ENCODE measurements at places on chromosomes 11 and 22. TPM values are rescaled to one million over a fixed set of nuclear protein-coding genes. Genes with fewer than 3 reads are reported as not detected.

GRCh38 chr11:72389116-72389515, 45.2 kb downstream of the CLPB start:
- no peak overlapping the region for H3K27ac ChIP-seq
- no peak for DNase-seq
- H3K36me3 ChIP-seq: peaks cover 11% of the 10 kb centered on the region
- H3K4me3 ChIP-seq: no peak overlapping the region
- peaks cover 7% of the 10 kb centered on the region for H3K4me1 ChIP-seq

DNA sequence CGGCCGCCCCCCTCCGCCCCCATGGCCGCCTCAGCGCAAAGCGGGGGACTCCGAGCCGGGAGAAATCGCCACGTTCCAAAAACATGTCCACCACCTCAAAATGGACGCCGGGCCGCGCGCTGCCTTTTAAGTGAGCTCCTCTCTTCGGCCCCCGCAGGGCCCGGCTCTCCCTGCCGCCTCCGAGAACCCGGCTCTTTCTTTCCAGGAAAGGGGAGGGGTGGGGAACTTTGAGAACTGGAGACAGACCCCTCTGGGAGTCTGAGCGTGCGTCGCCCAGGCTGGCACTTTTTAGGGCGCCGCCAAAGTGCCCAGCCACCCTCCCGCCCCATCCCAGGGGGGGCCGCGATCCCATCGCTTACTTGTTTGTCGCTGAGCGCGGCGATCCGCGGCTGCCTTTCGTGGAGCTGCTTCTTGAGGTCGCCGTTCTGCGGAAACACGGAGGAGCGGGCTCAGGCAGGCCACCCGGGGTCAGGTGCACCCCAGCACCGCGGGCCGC, 1.6 kb downstream of the PHF21B start:
- DNase-seq: peak; percentile 31
- peak overlapping the region; percentile 27 for H3K4me3 ChIP-seq
- H3K4me1 ChIP-seq: peaks cover 11% of the 10 kb centered on the region
- peaks cover 59% of the 10 kb centered on the region for H3K27me3 ChIP-seq
- H3K27ac ChIP-seq: no peak overlapping the region

DNA sequence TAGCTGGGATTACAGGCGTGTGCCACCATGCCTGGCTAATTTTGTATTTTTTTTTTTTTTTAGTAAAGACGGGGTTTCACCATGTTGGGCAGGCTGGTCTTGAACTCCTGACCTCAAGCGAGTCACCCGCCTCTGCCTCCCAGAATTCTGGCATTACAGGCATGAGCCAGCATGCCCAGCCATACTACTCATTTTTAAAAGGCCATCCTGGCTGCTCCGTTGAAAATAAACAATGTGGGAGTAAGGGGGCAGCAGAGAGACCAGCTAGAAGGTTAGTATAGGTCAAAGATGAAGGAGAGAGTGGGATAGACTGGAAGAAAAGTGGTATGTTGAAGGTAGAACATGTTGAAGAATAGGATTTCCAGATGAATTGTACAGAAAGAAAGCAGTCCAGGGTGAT, 17.6 kb upstream of the LIN7C start:
- no peak for DNase-seq
- H3K27me3 ChIP-seq: no peaks in the 10 kb centered on the region
- H3K4me3 ChIP-seq: no peak overlapping the region

Gene C11orf16
- total RNA-seq: not detected

Gene CTSC
- 70.0 TPM for total RNA-seq

- peaks cover 5% of the 10 kb centered on the region for H3K36me3 ChIP-seq
- H3K27me3 ChIP-seq: no peaks in the 10 kb centered on the region
- DNase-seq: peak; percentile 78
- H3K27ac ChIP-seq: no peak overlapping the region
- no peak overlapping the region for H3K4me3 ChIP-seq
Measured at GRCh38 chr11:95154514-95154913, 64.9 kb downstream of the ENDOD1 start.

DNA sequence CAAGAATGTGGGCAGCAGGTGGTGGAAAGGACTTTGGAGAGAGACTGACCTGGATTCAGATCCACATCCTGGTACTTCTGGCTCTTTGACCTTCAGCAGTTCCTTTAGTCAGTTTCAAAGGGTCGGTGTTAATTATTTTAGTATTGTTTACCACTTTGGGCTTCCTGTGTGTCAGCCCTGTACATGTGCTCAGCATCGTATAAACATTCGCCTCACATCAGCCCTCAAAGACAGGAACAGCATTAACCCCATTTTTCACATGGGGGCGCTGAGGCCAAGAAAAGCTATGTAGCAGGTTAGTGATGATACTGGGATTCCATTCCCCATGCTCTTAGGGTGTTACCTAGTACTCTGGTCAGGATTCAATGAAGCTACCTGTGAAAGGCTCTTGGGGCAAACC, 72.1 kb upstream of the YWHAH start:
- no peak overlapping the region for H3K4me3 ChIP-seq
- H3K27ac ChIP-seq: no peak overlapping the region
- peaks cover 21% of the 10 kb centered on the region for H3K36me3 ChIP-seq
- peaks cover 10% of the 10 kb centered on the region for H3K4me1 ChIP-seq

DNA sequence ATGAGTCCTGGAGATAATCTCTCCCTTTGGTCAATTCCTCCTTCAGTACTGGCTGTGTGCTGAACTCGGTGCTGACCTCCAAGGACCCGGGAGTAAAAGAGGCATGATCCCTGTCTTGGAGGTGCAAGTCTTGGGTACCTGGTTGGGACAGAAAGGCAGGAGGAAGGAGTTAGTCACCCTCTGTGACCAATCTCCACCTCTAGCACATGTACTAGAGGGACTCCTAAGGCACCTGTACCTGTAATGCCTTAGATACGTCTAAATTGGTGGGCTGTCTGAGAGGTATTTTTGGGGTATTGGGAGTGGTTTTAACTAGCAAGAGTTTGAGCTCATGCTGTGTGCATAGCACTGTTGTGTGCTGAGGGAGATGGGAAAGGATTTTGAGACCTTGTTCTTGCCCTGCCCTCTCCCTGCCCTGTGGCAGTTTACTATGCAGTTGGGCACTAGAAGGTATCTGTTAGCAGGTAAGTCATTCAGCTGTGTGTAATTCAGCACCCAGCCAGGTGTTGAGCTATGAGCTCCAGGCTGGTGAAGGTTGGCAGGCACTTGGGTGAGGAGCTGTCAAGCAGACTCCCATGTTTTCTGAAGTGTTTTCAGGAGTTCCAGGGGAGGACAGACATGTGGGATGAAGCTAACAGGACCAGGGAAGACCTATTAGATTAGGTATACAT, 2.5 kb downstream of the PANX1 start:
- no peak for DNase-seq
- no peaks in the 10 kb centered on the region for H3K27me3 ChIP-seq
- H3K36me3 ChIP-seq: peaks cover 6% of the 10 kb centered on the region
- no peak overlapping the region for H3K27ac ChIP-seq
- no peak overlapping the region for H3K4me3 ChIP-seq

DNA sequence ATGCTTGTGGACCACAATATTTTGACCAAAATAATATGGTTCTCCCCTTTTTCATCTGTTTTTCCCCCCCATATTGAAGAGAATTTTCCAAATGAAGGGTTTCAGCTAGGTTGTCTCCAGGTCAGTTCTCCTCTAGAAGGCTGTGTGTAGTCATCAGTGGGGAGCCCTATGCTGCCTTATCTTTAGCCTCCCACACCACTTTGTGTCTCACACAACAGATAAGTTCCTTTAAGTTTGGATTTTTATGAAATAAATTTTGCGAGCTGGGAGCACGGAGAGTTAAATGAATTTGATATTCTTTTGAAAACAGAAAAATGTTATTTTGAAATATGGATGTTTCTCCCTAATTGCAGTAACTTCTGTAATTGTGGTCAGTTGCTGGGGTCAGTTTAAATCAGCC, 28.9 kb downstream of the PAX6 start:
- H3K4me3 ChIP-seq: no peak overlapping the region
- H3K27me3 ChIP-seq: no peaks in the 10 kb centered on the region
- H3K4me1 ChIP-seq: no peaks in the 10 kb centered on the region
- no peaks in the 10 kb centered on the region for H3K36me3 ChIP-seq

GRCh38 chr22:17984114-17984513, 40.2 kb downstream of the MICAL3 start:
- no peaks in the 10 kb centered on the region for H3K36me3 ChIP-seq
- H3K27ac ChIP-seq: peak overlapping the region; percentile 43
- no peak for DNase-seq
- no peak overlapping the region for H3K4me3 ChIP-seq
- H3K4me1 ChIP-seq: peaks cover 30% of the 10 kb centered on the region

Gene DCUN1D5
- total RNA-seq: 90.6 TPM

Gene KCNC1
- total RNA-seq: not detected

Gene CFAP300
- total RNA-seq: not detected

DNA sequence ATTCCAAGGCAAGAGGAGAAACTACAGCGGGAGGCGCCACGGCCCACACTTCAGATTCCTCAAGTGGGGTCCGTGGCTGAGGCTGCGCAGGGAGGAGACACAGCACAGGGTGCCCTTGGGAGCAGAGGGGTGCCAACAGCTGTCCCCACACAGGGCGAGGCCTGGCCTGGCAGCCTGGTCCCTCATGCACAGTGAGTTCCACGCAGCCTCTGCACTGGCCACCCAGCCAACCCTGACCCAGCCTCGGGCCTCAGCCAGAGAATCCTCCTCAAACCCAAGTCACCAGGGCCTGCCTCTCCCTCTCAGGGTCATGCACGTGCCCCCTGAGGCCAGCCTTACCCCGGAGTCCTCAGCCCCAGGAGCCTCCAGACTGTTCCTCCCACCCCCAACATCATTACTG, 22.4 kb upstream of the MOB2 start:
- H3K27ac ChIP-seq: no peak overlapping the region
- H3K4me1 ChIP-seq: peaks cover 38% of the 10 kb centered on the region

DNA sequence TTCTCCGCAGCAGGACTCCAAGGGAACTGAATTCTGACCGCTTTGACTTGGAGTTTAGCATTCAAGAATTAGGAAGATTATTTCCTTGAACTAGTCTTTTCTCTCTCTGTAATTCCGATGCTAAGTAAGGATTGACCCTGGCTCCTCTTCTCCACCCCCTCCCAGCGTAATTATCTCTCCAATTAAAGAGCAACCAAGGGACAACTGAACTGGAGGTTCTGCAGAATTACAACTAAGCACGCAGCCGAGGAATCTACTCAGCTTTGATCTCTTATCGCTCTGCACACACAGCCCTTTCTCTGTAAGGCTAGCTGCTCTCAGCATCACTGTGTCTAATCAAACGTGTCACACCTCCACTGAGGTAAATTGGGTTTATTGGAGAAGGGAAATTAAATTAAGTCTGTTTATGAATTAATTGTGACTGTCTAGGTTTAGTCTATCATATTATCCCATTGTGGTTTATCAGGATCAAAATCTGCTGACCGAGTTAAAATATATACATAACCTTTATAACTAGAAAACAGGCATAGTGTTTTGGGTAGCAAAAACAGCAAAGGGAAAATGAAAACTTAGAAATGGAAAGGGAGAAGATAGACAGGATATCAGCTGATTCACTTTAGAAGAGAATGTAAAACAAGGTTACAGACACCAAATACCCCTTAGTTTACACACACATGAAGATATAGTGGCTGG, 241.3 kb upstream of the LARGE1 start:
- no peak overlapping the region for H3K27ac ChIP-seq
- no peaks in the 10 kb centered on the region for H3K36me3 ChIP-seq
- DNase-seq: no peak
- H3K27me3 ChIP-seq: peaks cover 2% of the 10 kb centered on the region
- H3K4me1 ChIP-seq: no peaks in the 10 kb centered on the region

Gene GUCY1A2
- not detected for total RNA-seq

DNA sequence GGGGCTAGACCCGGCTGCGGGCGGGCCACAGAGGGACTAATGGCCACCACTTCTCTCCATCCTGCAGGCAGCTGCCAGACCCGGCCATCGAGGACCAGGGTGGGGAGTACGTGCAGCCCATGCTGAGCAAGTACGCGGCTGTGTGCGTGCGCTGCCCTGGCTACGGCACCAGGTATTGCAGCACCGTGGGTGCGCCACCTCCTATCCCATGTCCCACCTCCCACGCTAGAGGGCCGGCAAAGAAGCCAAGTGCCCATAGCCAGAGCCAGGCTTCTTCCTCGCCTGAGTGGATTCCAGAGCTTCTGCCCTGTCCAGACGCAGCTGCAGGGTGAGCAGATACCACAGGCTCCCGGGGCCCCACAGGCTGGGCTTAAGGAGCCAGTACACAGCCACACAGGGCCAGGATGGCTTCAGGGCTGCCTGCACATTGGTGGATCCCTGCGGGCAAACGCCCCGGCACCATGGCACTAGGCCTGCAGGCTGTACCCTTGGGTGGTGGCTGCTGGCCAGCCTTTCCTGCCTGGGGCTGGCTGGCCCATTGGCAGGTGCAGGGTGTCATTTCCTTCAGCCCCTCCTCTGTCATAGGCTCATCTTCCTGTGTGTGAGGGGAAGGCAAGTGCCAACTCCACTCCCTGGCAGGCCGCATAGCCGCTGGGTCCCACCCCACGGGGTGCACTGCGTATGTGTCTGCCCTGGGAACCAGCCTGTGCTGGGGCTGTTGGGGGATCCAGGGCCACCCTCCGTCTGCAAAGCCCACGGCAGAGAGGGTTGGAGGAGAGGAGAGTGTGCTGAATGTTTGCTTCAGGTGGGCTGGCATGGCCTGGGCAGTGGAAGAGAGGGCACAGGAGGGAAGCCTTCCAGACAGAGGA, 16.5 kb upstream of the DGCR8 start:
- H3K27ac ChIP-seq: no peak overlapping the region
- H3K4me1 ChIP-seq: no peaks in the 10 kb centered on the region
- no peak for DNase-seq
- H3K4me3 ChIP-seq: no peak overlapping the region
- peaks cover 3% of the 10 kb centered on the region for H3K36me3 ChIP-seq
- no peaks in the 10 kb centered on the region for H3K27me3 ChIP-seq

- H3K36me3 ChIP-seq: no peaks in the 10 kb centered on the region
- no peak overlapping the region for H3K4me3 ChIP-seq
- H3K27me3 ChIP-seq: no peaks in the 10 kb centered on the region
- DNase-seq: no peak
Measured at GRCh38 chr11:98104249-98104648, 916.5 kb upstream of the CNTN5 start.

GRCh38 chr11:79482800-79483199, 42.0 kb upstream of the TENM4 start:
- no peaks in the 10 kb centered on the region for H3K4me1 ChIP-seq
- no peak for DNase-seq
- H3K36me3 ChIP-seq: no peaks in the 10 kb centered on the region

GRCh38 chr11:17449158-17449557, 27.5 kb downstream of the ABCC8 start:
- no peak overlapping the region for H3K27ac ChIP-seq
- no peaks in the 10 kb centered on the region for H3K36me3 ChIP-seq

Data from activated CD8-positive, alpha-beta T cell treated with anti-CD3 and anti-CD28 coated beads for 36 hours (primary cell).